Activated naive CD8-positive, alpha-beta T cell treated with anti-CD3 and anti-CD28 coated beads for 36 hours (primary cell): ENCODE measurements at places on chromosomes 4 and X.

- H3K27ac ChIP-seq, result no peak within 1 kb of the TSS
- no peak for DNase-seq
- H3K4me1 ChIP-seq, result no peaks in the 10 kb centered on the region
Observed at GRCh38 chr4:3248811-3249661, at the start of gene MSANTD1. TSS of gene MSANTD1 (plus strand) at chr4:3249159. CDS start at chr4:3249223, 64 bp downstream.

- no peak overlapping the region for H3K27ac ChIP-seq
- no peak for DNase-seq
- no peaks in the 10 kb centered on the region for H3K36me3 ChIP-seq
- no peak overlapping the region for H3K4me3 ChIP-seq
Observed at GRCh38 chrX:103635436-103635835, 6.7 kb downstream of the TCEAL1 start.

DNA sequence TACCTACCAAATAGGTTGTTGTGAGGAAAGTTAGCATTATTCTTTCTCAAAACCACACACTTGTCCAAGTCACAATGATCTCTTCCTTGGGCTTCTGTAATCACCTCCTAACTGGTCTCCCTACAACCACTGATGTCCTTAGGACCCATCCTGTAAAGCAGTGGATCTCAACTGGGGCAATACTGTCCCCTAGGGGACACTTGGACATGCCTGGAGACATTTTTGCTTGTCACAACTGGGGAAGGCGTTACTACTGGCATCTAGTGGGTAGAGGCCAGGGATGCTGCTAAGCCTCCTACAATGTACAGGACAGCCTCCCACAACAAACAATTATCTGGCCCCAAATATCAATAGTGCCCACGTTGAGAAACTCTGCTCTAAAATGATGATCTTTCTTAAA lies 118.7 kb upstream of the AP1S2 start:
- peaks cover 7% of the 10 kb centered on the region for H3K4me1 ChIP-seq
- peak; percentile 3 for DNase-seq
- no peak overlapping the region for H3K27ac ChIP-seq

- no peak overlapping the region for H3K27ac ChIP-seq
- no peaks in the 10 kb centered on the region for H3K36me3 ChIP-seq
- no peaks in the 10 kb centered on the region for H3K27me3 ChIP-seq
- no peak overlapping the region for H3K4me3 ChIP-seq
- no peaks in the 10 kb centered on the region for H3K4me1 ChIP-seq
Observed at GRCh38 chr4:177275999-177276398, 33.7 kb upstream of the NEIL3 start.

DNA sequence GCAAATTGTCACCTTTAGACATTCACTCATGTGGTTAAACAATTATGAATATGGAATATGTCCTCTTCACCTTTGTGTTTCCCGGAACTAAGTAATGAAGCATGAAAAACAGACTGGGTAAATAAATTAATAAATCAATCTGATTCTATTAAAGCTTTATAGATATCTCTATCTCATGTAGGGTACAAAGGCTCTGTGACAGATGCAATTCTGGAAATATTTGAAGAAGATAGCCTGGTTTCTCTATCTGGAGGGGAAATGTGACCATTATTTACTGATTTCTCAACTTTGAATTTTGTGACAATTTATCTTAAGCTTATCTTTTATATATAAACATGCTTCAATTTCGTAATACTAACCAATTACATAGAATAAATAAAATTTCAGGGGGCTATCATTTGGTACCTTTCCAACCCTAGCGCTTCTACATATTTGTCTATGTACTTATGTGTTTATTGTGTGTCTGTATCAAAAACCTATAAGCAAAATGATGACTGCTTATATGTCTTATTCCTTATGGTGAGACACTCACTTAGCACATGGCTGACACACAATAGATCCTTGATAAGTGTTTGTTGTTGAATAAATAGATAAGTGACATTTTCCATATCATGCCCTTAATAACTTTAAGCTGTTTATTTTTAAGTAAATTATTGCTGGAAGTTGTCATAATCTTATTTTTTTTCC lies 9.9 kb downstream of the CTSO start:
- peaks cover 4% of the 10 kb centered on the region for H3K4me1 ChIP-seq
- peaks cover 5% of the 10 kb centered on the region for H3K36me3 ChIP-seq
- no peak overlapping the region for H3K4me3 ChIP-seq
- no peak overlapping the region for H3K27ac ChIP-seq
- no peak for DNase-seq

DNA sequence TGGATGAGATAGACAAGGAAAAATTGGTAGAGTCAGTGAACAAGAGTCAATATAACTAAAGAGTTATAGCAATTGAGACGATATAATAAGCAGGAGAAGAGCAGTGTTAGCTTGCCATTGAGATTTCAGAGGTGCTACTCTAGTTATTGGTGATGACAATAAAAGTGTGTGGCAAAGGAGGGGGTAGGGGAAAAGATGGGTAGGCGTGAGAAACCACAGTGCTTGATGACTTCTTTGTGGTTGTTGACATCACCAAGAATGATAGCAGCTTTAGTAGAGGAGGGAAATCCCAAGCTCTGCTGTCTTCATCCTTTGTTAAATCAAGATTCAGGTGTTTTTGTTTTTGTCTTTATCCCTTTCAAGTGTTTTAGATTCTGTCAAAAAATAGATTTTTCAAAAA lies 179.9 kb upstream of the PPP3CA start:
- no peak overlapping the region for H3K4me3 ChIP-seq
- peak; percentile 72 for DNase-seq
- peaks cover 22% of the 10 kb centered on the region for H3K4me1 ChIP-seq
- peaks cover 2% of the 10 kb centered on the region for H3K36me3 ChIP-seq
- H3K27ac ChIP-seq, result peak overlapping the region; percentile 18
- H3K27me3 ChIP-seq, result peaks cover 53% of the 10 kb centered on the region

- no peaks in the 10 kb centered on the region for H3K36me3 ChIP-seq
- H3K27ac ChIP-seq, result no peak overlapping the region
- no peak overlapping the region for H3K4me3 ChIP-seq
- no peaks in the 10 kb centered on the region for H3K4me1 ChIP-seq
Observed at GRCh38 chr4:23734000-23734399, 155.8 kb downstream of the PPARGC1A start.

DNA sequence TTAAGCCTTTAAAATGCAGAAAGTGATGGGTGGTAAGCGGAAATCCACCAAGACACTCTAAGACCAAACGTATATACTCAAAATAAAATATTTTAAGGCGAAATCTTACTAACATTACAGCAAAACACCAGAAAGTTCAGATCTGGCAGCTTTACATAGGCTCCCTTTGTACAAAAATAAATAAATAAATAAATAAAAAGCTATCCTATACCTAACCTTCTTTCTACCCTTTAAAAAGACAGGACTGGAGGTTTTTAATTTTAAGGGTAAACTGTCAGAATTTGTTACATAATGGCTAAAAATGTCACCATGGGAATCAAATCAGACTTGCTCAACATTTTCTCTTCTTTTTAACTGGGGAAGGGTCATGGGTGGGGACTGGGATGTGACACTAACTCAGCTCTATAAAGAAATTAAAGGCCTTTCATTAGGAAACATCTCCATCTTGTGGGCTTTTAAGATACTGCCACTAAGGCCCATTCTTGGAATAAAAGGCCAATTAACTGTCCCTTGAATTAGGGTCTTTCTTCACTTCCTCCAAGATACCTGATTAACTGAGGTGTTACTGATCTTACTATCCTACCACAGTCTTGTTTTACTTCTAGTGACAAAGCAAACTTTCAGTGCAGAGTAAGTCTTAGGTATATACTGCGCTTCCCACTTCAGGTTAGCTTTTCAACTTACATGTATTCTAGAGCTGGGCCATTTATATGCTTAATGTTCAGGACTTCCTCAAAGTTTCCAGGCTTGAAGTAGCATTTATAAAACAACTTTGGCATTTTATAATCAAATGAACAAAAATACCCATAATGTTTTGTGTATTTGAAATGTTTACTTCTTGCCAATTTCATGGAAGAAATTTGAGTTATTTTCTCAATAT lies 13.3 kb downstream of the HNRNPD start:
- H3K27me3 ChIP-seq, result no peaks in the 10 kb centered on the region
- peaks cover 47% of the 10 kb centered on the region for H3K36me3 ChIP-seq
- peak overlapping the region; percentile 66 for H3K27ac ChIP-seq
- peaks cover 75% of the 10 kb centered on the region for H3K4me1 ChIP-seq
- DNase-seq, result no peak
- H3K4me3 ChIP-seq, result peak overlapping the region; percentile 47

- H3K36me3 ChIP-seq, result no peaks in the 10 kb centered on the region
- H3K4me1 ChIP-seq, result peaks cover 2% of the 10 kb centered on the region
- no peak overlapping the region for H3K4me3 ChIP-seq
- DNase-seq, result no peak
- no peak overlapping the region for H3K27ac ChIP-seq
Observed at GRCh38 chrX:103847174-103847870, 15.3 kb upstream of the RAB9B start.

GRCh38 chr4:105496899-105497298 lies 23.0 kb upstream of the PPA2 start:
- no peak overlapping the region for H3K27ac ChIP-seq
- peaks cover 28% of the 10 kb centered on the region for H3K27me3 ChIP-seq
- no peak overlapping the region for H3K4me3 ChIP-seq
- DNase-seq, result no peak

DNA sequence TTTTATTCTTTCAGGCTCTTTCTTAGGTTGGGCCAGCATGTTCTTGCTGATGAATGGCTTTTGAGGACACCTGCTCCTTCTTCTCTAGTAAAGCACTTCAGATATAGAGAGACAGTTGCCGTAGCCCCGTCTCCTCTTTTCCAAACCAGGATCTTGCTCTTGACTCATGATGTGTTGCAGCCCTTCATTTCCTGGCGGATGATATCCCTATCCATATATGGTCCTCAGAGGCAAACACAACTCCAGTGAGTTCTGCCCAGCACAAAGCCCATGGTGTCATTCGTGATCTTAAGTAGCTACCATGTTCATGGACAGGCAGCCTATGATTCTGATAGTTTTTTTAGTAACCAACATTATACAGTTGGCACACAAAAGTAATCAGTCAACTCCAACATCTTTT lies 59.8 kb upstream of the ACSL1 start:
- no peak overlapping the region for H3K4me3 ChIP-seq
- no peaks in the 10 kb centered on the region for H3K36me3 ChIP-seq
- no peaks in the 10 kb centered on the region for H3K4me1 ChIP-seq
- H3K27ac ChIP-seq, result no peak overlapping the region
- peaks cover 3% of the 10 kb centered on the region for H3K27me3 ChIP-seq

DNA sequence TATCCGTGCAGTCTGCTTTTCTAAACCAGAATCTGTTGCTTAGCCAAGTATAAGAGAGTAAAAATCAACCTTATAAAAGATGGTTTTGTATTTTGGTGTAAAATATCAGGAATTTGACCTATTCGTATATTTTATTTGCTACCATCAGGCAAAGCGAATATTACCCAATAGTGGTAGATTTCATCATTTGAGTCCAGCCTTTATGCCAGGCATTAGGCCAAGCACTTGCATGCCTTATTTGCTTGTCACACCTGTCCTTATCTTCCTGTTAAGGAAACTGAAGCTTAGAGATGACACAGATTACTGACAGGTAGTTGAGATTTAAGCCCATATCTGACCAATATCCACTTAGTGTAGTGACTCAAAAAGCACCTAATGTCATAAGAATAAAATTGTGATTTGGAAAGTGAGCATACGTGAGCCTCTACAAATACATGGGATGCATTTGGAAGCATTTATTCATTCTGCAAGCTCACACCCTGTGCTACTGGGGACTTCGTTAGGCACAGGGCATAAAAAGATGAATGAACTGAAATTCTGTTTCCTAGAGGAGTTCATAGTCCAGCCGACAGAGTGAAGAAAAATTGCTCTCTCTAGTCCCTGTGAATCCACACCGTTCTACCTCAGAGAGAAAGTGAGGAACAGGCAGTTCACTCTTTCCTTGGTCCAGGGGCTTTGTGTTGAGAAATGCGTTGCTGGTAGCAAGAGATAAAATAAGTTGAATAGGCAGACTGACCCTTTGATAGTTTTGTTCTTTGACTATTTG lies 2.3 kb upstream of the RNF212 start:
- no peak for DNase-seq
- H3K27me3 ChIP-seq, result peaks cover 12% of the 10 kb centered on the region
- H3K27ac ChIP-seq, result no peak overlapping the region
- H3K36me3 ChIP-seq, result no peaks in the 10 kb centered on the region
- H3K4me3 ChIP-seq, result no peak overlapping the region

GRCh38 chrX:10423716-10424115 lies 196.7 kb downstream of the MID1 start:
- no peak for DNase-seq
- no peaks in the 10 kb centered on the region for H3K27me3 ChIP-seq
- no peak overlapping the region for H3K27ac ChIP-seq

- H3K4me3 ChIP-seq, result no peak overlapping the region
- no peak for DNase-seq
- H3K4me1 ChIP-seq, result no peaks in the 10 kb centered on the region
- H3K27me3 ChIP-seq, result peaks cover 40% of the 10 kb centered on the region
- H3K36me3 ChIP-seq, result no peaks in the 10 kb centered on the region
- H3K27ac ChIP-seq, result no peak overlapping the region
Observed at GRCh38 chr4:174122705-174123104, 160.8 kb downstream of the FBXO8 start.

GRCh38 chr4:152062936-152063620 lies 302.3 kb upstream of the GATB start:
- no peak for DNase-seq
- H3K4me1 ChIP-seq, result no peaks in the 10 kb centered on the region
- no peaks in the 10 kb centered on the region for H3K27me3 ChIP-seq
- H3K36me3 ChIP-seq, result no peaks in the 10 kb centered on the region
- H3K4me3 ChIP-seq, result no peak overlapping the region

DNA sequence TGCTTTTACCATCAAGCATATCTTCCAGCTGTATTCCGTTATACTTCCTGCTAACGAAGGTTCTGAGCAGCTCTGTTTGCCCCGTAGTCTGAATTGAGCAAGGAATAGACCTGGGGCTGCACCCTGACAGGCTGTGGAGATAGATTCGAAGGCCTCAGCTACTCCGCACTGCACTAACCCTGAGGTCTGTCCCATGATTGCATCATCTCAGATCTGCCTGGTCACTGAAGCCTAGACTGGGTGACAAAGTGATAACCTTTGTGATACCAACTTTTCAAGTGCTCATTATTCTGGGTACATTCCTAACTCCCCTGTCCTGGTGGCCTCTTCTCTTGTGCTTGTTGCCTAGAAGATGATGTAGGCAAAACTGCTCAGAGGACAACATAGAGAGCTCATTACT lies 29.9 kb upstream of the PGRMC1 start:
- no peaks in the 10 kb centered on the region for H3K36me3 ChIP-seq
- peaks cover 8% of the 10 kb centered on the region for H3K27me3 ChIP-seq
- H3K27ac ChIP-seq, result no peak overlapping the region
- H3K4me3 ChIP-seq, result no peak overlapping the region
- H3K4me1 ChIP-seq, result no peaks in the 10 kb centered on the region

- no peak overlapping the region for H3K4me3 ChIP-seq
- no peak for DNase-seq
- H3K36me3 ChIP-seq, result peaks cover 30% of the 10 kb centered on the region
- H3K27me3 ChIP-seq, result no peaks in the 10 kb centered on the region
Observed at GRCh38 chrX:2450681-2451080, 50.1 kb downstream of the DHRSX start.

GRCh38 chrX:132407691-132408090 lies 81.1 kb downstream of the MBNL3 start:
- H3K4me3 ChIP-seq, result no peak overlapping the region
- peaks cover 7% of the 10 kb centered on the region for H3K36me3 ChIP-seq
- DNase-seq, result no peak
- H3K27ac ChIP-seq, result no peak overlapping the region
